Activated CD8-positive, alpha-beta T cell treated with anti-CD3 and anti-CD28 coated beads, Interleukin-2, amount 10 ng/mL, durations not matched to agents 7 days and 5 days (primary cell): ENCODE measurements at places on chromosomes 7 and 10.
A peak's percentile ranks its signal among the peaks of the same experiment; 100 is the strongest.

DNA sequence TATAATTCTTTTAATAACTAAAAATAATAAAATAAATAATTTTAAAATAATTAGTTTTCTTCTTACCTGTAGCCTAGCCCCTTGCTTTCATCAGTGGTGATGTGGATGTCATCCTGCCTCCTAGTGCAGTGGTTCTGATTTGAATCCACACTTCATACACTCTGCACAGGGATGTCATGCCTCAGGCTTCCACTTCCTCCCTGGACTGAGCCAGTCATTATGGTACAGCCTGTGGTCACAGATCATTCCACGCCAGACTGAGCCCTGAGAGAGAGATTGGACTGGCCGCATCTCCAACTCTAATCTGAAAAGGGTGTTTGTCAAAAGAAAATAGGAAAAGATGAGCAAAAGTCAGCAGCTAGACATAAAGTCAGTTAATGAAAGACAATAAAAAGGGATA lies 436.2 kb upstream of the IGFBP3 start:
- DNase-seq: no peak

- DNase-seq: no peak
Measured at GRCh38 chr10:102163342-102163989, 11.3 kb downstream of the NOLC1 start.

- no peak for DNase-seq
Measured at GRCh38 chr10:121036431-121036830, 185.3 kb downstream of the WDR11 start.

GRCh38 chr10:13528123-13528874 lies 515 bp downstream of the BEND7 start:
- no peak for DNase-seq

DNA sequence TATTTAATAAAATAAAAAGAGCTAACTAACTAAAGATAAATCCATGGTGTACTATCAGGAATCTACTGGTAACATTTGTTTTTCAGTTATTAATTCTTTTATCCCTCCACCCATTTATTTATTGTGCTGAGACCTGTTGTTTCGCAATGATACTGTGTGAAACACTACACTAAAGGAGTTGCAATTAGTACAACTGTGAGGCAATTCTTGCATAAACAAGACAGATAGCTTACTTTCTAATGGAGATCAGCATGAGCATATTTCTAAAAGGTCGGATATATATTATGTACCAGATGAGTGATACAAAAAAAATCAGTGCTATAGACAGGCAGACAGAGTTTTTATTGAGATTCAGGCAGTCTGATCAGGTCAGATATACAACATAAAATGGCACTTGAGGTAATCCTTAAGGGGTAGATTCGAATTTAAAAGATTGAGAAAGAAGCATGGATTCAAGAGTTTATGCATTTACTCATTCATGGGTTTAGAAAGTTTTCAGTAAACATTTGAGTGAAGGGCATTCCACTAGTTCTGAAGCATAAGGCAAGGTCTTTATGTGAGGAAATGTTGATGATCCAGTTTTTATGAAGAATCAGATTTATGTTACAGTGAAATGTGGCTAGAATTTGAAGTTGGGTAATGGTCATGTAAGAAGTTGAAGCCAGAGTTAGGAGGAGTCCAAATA lies 147.6 kb downstream of the POLR1F start:
- DNase-seq: no peak

DNA sequence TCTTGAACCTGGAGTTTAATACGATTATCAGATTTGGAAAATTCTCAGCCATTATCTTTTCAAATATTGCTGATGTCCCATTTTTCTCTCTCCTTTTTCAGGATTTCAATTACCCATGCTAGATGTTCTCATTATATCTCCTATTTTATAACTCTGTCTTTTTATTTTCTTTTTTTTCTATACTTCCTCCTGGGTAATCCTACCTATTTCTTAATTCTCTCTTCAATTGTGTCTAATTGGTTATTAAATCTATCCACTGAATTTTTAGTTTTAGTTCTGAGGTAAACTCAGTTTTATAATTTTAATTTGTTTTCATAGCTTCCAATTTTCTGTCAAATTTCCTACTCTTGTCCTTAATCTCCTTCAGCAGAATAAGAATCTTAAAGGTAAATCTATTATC lies 15.6 kb downstream of the STEAP1 start:
- DNase-seq: no peak

DNA sequence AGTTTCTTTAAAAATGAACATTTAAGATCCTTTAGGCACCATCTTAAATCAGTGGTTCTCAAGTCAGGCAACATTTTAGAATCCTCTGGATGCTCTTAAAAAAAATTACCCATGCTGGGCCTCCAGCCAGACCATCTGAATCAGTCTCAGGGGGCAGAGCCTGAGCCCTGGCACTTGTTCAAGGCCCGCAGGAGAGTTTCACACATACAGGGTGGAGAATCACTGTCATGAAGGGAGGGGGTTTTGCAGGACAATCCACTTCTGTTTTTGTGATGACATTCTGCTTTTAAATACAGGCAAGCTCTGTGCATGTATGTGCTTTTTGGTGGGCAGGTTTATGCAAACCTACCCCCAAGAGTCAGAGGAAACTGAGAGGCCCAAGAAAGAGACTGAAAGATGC lies 268.6 kb downstream of the SEC23IP start:
- DNase-seq: no peak

GRCh38 chr10:103901299-103901698 lies 16.7 kb downstream of the STN1 start:
- no peak for DNase-seq

- DNase-seq: no peak
Measured at GRCh38 chr7:134778941-134779740, at the start of gene CALD1. Gene CALD1, plus strand, starts transcription at chr7:134779634. Its CDS starts 88,100 bp downstream, at chr7:134867734.

GRCh38 chr7:15938115-15938514 lies 251.6 kb upstream of the MEOX2 start:
- no peak for DNase-seq

- DNase-seq: no peak
Measured at GRCh38 chr10:92880233-92880861, 32.0 kb downstream of the EXOC6 start.

GRCh38 chr7:130489140-130489983 lies 2.5 kb upstream of the MEST start:
- DNase-seq: no peak

DNA sequence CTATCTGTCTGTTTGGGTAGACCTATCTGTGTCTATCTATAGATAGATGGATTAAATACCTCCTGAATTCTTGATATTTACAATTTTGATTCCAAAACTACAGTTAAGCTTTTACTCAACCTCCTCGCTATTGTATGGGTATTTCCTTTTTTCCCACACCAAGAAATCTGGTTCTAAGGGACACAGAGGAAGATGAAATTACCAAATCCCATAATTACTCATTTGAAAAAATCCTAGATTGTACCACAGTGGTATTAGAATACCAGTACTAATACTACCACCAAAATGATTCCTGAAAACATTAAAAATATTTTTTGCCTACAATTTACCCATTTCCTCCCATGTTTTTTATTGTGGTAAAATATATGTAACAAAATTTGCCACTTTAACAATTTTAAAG lies 53.2 kb downstream of the LRGUK start:
- no peak for DNase-seq

DNA sequence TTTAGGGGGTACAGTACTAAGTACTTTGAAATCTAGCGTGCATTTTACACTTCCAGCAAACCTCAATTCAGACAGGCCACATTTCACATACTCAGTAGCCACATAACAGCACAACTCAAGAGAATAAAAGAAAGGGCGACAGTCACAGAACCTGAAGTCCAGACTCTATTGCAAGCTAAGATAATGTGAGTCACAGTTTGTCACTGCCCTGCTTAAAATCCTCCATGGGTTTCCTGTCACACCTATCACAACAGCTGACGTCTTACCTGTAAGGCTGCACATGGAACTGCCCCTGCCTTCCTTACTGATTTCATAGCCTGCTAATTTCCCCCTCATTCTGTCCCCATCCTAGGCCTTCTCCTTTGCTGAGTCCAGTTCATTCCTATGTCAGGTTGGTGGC lies 16.1 kb upstream of the CDK14 start:
- DNase-seq: no peak

DNA sequence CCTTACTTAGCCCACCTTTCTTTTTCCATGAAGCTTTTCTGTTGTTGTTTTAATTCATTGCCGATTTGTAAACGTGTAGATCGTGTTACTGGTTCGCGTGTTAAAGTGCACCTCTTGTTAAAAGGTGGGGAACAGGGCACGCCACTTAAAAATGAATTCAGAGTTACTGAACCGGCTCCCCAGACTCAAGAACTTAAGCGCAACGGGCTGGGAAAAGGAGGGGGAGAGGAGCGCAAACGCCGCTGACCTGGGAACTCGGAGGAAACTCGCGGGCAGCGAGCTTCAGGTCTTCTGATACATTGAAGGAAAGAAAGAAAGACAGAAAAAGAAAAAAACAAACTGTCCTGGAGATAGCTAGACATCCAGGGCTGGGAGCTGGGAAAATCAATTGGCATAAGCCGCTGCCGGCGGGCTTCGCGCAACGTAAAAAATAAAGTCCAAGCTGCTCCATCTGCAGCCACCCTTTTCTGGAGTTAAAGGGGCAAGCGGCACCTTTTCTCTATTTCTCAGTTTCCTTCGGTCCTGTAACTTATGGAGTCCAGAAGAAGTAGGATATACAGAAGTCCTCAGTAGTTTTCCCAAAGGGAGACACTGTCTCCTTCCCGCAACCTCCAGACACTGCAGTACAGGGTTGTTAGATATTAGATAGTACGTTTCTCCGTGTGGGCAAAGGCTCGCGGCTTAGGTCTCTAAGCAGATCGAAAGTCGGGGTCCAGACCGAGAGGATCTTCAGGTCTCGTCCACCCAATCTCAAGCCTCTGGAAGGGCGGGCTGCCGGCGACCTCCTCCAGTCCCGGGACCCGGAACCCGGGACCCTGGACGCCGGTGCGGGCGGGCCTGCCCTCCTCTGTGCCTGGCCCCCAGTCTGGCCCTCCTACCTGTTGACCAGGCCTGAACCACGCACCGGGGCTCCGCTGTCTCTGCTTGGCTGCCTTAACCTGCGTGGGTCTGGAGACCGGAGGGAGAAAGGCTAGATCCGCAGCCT lies 1.8 kb upstream of the DLX6 start:
- no peak for DNase-seq

DNA sequence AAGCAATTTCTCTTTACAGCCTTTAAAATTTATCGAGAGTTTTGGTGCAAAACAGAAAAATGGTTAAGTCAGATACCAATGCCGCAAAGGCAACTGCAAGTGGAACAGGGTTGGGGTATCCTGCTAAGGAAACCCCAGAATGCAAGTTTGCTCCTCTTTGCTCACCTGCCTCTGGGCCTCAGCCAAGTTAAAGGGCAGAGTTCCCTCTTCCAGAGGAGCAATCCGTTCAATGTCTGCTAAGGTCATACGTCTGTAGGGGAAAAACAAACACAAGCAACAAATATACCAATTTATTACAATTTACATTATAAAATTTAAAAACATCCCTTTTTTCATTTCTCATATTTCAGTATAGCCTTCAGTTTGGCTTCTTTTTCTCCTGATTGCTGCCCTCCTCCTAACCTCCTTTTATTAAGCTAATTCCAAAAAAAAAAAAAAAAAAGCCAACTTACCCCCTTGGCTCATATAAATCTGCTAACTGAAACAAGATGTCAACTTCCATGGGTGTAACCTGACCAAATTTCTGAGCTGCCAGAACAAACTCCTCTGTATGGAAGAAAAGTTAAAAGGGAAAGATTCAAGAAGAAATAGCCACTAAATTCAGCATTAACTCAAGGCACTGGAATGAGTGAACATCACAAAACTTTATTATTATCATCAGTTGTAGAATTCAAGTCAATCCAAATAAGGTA lies 132.6 kb downstream of the SLC25A13 start:
- DNase-seq: no peak

DNA sequence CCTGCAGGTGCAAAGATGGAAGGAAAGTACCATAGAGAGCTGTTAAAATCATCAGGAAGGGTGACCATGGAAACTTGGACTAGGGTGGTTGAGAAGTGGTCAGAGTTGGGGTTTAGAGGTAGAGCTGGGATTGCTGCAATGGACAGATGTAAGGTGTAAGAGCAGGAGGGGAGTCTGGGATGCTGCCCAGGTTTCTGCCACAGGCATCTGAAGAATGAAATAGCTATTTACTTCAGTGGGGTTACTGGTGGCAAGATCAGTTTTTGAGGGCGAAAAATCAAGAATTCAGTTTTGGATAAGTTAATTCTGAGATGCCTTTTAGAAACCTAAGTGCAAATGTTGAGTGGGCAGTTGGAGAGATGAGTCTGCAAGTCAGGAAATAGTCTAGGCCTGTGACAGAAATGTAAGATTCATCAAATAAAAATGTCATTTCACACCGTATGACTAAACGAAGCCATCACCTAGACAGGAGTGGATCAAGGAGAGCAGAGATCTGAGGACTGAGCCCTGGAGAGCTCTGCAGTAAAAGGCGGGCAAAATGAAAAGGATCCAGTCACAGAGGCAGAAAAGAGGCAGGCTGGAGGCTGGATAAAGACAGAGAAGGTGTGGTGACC lies 22.7 kb upstream of the TOMM7 start:
- no peak for DNase-seq

GRCh38 chr7:117019786-117020590 lies 66.7 kb downstream of the ST7 start:
- no peak for DNase-seq

GRCh38 chr10:97195706-97196222 lies 10.0 kb upstream of the SLIT1 start:
- no peak for DNase-seq

DNA sequence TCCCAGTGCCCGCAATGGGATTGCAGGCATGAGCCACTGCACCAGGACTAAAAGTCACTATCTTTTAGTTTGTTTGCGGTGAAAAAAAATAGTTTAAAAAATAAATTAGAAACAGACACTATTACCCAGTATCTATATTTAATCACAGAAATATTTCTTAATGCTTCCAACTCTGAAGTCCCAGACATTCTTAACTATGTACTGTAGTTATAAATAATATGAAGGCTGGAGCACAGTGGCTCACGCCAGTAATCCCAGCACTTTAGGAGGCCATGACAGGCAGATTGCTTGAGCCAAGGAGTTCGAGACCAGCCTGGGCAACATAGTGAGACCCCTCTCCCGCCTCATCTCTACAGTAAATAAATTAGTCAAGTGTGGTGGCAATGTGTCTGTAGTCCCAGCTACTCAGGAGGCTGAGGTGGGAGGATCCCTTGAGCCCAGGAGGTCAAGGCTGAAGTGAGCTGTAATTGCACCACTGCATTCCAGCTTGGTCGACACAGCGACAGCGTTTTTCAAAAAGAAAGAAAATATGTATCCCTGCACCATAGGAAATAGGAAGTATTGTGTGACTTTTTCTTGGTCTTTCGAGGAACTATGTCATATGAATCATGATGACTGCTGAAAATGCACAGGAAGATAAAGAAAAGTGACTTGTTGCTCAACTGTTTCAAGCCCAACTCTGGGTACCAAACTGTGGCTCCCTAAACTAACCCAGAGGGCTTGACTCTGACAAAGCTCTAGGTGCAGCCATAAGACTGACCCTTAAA lies 74.9 kb upstream of the STEAP1B start:
- no peak for DNase-seq

DNA sequence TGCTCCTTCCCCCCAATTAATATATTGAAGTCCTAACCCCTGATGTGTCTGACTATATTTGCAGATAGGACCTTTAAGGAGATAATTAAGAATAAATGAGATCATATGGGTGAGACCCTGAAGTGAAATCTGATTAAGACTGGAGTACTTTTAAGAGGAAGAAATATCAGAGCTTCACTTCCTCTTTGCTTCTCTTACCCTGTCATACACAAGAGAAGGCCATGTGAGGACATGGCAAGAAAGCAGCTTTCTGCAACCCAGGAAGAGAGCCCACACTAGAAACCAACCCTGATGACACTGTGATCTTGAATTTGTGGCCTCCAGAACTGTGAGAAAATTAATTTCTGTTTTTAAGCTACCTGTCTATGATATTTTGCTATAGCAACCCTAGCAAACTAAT lies 44.2 kb downstream of the JMJD1C start:
- DNase-seq: peak; percentile 49

GRCh38 chr10:130962240-130963051 lies 349.1 kb downstream of the TCERG1L start:
- DNase-seq: no peak
